ENCODE measurements at places on chromosomes 16 and 17.

GRCh38 chr16:81385031-81385756, 59.4 kb upstream of the CMIP start:
- DNase-seq, result no peak

- no peak for DNase-seq
These were observed 448 bp downstream of the STAT5B start for GRCh38 chr17:42275527-42276358.

DNA sequence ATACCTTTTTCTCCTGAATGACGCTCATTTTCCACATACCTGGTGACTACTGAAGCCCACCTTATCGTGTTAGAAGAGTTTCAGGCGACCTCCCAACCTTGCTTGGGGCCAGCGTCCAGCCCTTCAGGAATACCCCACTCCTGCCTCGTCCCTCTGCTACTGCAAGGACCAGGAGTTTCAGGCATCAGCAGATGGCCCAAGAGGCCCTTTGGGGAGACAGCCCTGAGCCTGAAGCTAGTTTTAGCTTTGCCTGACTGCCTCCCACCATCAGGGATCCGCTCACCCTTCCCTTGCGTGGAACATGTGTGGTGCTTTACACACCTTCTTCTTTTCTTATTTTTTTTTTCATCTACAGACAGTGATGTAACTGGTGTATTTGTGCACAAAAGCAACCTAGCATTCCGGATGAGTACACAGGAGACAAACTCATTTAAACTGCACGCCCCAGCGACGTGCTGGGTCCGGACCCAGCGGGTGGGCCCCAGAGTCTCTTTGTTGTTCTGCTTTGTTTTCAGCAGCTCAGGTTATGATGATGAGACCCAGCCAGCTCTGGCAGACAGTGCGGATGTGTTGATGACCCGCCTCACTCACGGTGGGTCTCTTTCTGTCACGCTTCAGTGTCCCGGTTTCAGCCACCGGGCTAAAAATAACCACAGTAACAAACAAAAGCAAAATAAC, 242.4 kb downstream of the C16orf95 start:
- DNase-seq, result no peak

GRCh38 chr17:35286120-35286781, 43.4 kb downstream of the SLFN5 start:
- DNase-seq, result no peak

- DNase-seq, result no peak
These were observed 53.7 kb upstream of the RCVRN start for GRCh38 chr17:9958586-9959281.
